ENCODE measurements at places on chromosomes 4 and X. TPM values are rescaled to one million over a fixed set of nuclear protein-coding genes. Genes with fewer than 3 reads are reported as not detected.

FAM47E gene
- 0.11 TPM for total RNA-seq

EOLA2 gene
- total RNA-seq: 24.3 TPM

SPANXD gene
- not detected for total RNA-seq

ZNF711 gene
- total RNA-seq: 5.2 TPM

BST1 gene
- total RNA-seq: 6.6 TPM

TMEM187 gene
- 4.1 TPM for total RNA-seq

SPINK2 gene
- total RNA-seq: not detected

TRIM60 gene
- not detected for total RNA-seq

GRCh38 chrX:137426695-137427425, 139.1 kb upstream of the ZIC3 start:
- no peak for DNase-seq

DNA sequence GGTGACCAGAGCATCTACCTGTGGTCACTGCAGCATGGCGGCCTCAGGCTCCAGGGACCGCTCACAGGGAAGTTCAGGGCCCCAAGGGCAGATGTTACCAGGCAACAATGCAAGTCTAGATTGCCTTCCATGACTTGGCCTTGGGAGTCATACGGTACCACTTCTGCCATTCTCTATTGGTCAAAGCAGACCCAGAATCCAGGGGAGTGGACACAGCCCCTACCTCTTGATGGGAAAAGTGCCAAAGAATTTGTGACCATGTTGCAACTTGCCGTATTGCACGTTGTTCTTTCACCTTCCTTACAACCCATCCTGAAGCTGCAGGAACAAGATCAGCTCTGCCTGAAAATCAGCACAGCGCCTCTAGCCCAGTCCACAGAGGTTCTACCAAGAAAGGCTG, 111.1 kb downstream of the IRF2 start:
- no peak for DNase-seq

GRCh38 chr4:130712038-130712437, 1616.1 kb downstream of the C4orf33 start:
- DNase-seq: peak; percentile 6

- DNase-seq: peak; percentile 33
Measured at GRCh38 chr4:2933566-2934076, 29.6 kb downstream of the NOP14 start.

DNA sequence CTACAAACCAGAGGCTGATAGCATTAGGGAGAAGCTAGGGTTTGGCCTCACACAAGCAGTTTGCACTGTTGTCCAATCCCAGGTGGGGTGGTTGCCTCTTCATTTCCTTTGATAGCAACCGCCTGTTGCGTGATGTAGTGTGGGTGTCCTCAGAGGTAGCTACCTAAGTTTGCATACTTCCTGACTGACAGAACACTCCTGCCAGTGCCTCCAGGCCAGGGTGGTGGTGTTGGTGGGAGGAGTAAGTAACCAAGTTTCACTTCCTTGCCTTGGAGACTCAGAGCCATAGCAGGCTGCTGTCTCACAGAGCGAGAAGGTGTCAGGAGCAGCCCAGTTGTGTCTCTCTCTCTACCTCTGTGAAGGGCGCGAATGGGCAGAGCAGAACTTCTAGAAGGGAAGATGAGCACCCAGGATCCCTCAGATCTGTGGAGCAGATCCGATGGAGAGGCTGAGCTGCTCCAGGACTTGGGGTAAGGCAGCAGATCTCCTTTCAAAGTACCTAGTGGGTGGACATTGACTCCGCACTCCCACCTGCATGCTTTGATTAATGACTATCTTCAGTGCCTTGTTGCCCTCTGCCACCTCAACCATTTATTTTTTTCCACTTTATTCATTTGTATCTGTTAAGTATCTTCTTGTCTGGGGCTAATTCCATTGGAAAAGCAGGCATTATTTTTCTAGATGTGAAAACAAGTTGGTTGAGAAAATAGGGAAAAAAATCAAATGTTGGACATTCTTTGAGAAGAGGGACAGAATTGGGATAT, at the start of gene DAPP1:
Gene DAPP1 (plus strand): TSS at position 283 of the 764 bp plus-strand sequence. CDS start 87 bp downstream, at position 370.
- DNase-seq: no peak

- no peak for DNase-seq
Measured at GRCh38 chrX:137425986-137426385, 139.9 kb upstream of the ZIC3 start.

DNA sequence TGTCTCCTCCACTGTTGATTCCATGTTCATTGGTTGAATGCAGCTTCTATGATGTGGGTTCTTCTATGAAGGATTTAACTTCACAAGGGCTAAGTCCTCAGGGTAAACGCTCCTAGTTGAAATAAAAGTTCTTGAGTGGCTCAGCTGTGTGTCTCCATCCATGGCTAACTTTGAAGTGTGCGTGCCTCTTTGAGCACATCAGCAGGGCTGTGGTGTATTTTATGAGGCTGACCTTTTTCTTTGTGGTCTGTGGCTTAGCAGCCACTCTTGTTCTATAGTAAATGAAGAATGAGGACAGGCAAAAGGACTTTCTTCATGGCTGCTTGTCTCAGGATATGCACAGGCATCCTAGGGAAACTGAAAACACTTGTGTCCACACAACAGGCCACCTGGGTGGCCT, 88.5 kb downstream of the KIT start:
- no peak for DNase-seq

- no peak for DNase-seq
Measured at GRCh38 chr4:995311-996026, 2.3 kb upstream of the SLC26A1 start.

- no peak for DNase-seq
Measured at GRCh38 chr4:36174570-36174969, 69.7 kb downstream of the ARAP2 start.

- no peak for DNase-seq
Measured at GRCh38 chrX:111823128-111823527, 52.9 kb upstream of the TRPC5OS start.

- no peak for DNase-seq
Measured at GRCh38 chr4:80608281-80608980, 272.9 kb downstream of the CFAP299 start.

DNA sequence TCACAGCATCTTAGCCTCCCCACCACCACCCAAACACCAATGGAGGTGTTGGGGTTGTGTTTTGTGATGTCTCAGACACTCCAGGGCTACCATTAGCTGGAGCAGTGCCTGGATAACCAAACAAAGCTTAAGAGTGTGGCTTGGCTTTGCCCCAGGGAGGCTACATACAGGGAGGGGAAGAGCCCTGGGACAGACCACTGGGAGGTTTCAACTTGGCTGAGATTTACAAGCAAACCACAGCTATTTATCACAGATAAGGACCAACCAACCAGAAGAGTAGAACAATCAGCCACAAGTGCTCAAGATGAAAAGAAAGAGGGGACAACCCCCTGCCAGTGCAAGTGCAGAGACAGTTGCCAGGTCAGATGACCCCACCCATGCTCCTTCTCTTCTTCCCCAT, 24.1 kb downstream of the SOX3 start:
- no peak for DNase-seq

- DNase-seq: no peak
Measured at GRCh38 chr4:3442460-3442958, 741 bp downstream of the HGFAC start.

DNA sequence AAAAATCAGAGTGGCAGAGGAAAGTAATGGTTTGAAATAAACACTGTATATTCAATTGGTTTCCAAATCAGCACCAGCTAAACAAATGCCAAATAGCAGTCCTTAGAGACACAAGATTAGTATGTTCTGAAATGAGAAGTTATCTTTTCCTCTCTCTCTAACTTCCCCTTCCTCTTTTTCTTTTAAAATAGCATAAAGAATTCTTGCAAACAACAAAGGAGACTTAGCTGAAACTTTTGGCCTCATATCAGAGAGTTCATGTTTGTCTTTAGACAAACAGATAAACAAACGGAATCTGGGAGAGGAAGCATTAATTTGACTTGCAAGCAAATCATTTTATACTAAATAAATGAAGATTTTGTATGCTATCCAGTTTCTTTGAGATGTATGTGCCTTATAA, 399.0 kb downstream of the GBA3 start:
- no peak for DNase-seq

DNA sequence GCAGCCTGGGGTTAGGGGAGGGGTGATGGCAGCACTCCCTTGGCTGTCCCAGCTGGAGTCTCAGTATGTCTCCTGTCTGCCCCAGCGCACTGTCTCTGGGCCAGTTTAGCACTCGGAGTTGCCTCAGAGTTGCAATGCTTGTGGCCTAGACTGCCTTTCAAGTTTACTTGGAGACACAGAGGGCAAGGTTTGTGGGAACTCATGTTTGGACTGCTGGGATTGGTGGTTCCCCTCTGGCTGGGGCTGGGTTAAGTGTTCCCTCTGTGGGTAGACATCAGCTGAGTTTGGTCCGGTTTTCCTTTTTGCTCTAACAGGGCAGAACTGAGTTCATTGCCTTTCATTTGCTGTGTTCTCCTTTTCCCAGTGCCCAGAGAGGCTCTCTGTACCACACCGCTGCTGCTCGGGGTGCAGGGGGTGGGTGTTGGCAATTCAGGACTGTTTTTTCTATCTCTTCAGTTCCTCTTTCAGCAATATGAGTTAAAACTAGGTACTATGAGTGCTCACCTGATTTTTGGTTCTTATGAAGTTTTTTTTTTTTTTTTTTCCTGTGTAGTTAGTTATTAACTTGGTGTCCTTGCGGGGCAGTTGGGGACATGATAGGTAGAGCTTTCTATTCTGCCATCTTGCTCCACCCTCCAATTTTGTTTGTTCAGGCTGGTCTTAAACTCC, 17.2 kb downstream of the RAB33B start:
- no peak for DNase-seq

- no peak for DNase-seq
Measured at GRCh38 chr4:78320349-78320935, 231.1 kb upstream of the ANXA3 start.

- DNase-seq: no peak
Measured at GRCh38 chrX:132037479-132037993, 14.4 kb downstream of the STK26 start.

- no peak for DNase-seq
Measured at GRCh38 chr4:7108660-7109059, 40.8 kb upstream of the GRPEL1 start.

DNA sequence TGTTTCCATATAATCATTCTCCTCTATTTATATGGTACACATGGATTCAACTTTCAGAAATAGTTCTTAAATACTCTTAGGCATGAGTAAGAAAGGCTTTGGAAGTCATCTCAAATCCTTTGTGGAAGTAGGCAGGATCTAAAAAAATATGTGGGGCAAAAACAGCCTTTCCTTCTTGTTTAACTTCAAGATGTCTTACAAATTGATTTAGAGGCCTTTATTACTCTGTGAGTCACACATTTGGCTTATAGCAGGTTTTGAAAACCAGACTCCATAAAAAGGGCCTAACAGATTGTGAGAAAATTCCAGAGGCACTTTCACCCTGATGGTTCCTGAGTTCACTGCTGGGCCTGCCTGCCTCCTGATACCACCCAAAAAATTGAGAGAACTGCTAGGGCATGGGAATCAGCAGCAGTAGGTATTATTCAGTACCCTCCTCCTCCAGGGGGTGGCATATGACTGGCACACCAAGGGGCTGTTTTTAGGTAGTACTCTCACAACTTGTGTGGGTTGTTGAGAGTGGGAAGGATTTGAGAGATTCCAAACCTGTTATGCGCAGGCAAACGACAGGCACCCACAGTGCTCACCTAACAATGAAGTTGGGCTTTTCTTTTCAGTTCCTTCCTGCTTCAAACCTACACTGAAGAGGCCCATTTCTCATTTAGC, 162.7 kb upstream of the MBNL3 start:
- DNase-seq: no peak

GRCh38 chrX:16601885-16602284, 48.1 kb upstream of the S100G start:
- DNase-seq: no peak
